ENCODE measurements at places on chromosomes 2 and 18. TPM values are rescaled to one million over a fixed set of nuclear protein-coding genes. Genes with fewer than 3 reads are reported as not detected.

ABCG8 gene
- total RNA-seq, result not detected

IHH gene
- total RNA-seq, result not detected

RASGRP3 gene
- total RNA-seq, result 58.2 TPM

EPHA4 gene
- total RNA-seq, result 8.2 TPM

GALNT5 gene
- total RNA-seq, result 0.74 TPM

HK2 gene
- 14.5 TPM for total RNA-seq

SCYGR4 gene
- total RNA-seq, result not detected

MGAT5 gene
- 94.0 TPM for total RNA-seq

SERPINB11 gene
- not detected for total RNA-seq

ADGRF3 gene
- total RNA-seq, result not detected

WDFY1 gene
- 14.9 TPM for total RNA-seq

TMEM178A gene
- 0.97 TPM for total RNA-seq

ALPI gene
- not detected for total RNA-seq

METAP1D gene
- total RNA-seq, result 6.4 TPM

TPGS2 gene
- total RNA-seq, result 23.5 TPM

POTEJ gene
- not detected for total RNA-seq

Measured in heart right ventricle (tissue), 16 donors.